ENCODE measurements at places on chromosomes 11 and 22.
A peak's percentile ranks its signal among the peaks of the same experiment; 100 is the strongest.

GRCh38 chr11:73404048-73404447 lies 27.8 kb downstream of the RELT start:
- peak; percentile 49 for DNase-seq

- no peak for DNase-seq
Measured at GRCh38 chr11:101913656-101914055, 1.2 kb upstream of the CEP126 start.

DNA sequence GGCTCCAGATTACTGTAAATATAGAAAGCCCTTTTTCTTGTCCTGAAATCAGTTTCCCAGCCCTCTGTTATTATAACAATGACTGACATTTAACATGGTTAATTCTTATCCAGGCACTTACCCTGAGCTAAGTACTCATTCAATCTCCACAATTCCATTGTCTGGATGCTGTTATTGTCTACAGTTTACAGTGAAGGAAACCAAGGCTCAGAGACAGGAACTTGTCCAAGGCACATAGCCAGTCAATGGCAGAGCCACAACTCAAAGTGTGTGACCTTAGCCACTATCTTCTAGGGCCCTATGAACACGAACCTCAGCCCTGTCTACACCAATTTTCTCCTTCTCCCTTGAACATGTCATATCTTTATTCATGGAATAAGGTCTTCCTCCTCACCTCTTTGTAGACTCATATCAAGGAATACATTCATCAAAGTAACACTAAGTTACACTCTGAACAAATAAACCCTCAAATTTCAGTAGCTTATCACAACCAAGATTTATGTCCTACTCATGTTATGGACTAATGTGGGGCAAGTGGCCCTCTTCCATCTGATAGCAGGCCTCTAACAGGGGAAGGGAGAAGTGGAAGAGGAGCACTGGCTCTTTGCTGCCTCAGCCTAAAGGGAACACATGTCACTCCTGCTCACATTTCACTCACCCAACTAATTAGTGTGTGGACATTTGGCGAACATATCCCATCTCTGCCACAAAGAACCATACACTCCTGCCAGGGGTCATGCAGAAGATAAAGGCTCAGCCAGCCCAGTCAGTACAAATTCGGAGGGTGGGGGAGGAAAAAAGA lies 39.3 kb upstream of the APLNR start:
- peak; percentile 60 for DNase-seq

DNA sequence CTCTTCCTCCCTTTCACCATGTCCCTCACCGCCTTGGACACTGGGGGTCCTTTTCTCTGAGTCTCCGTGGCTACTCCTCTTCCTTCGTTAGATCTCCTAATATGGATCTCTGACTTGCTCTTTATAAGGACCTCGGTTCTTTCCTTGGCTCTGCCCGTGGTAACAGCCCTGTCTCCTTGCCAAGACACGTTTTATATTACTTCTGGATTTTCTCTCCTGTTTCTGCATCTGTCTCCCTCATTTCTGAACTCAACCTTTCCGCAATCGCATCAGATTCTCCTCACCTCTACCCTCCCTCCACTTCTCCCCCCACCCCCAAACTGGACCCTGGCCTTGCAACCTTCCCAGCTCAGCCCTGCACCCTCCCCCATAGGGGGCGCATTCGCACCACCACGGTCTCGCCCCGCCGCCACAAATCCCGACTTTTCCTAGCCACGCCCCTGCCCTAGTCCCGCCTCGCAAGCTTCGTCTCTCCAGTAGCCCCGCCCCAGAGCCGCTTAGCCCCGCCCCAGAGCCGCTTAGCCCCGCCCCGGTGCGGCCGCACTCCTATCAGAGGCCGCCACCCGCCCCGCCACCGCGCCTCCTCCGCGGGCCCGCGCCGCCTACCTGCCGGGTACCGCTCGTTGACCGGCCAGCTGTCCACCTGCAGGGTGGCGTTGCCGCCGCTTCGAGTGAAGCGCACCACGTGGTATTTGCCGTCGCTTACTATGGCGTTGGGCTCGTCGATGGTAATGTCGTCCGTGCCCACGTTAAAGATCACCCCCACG lies 39.0 kb downstream of the SLC22A12 start:
- no peak for DNase-seq

GRCh38 chr22:45923835-45924234 lies 53.1 kb downstream of the WNT7B start:
- DNase-seq = no peak

DNA sequence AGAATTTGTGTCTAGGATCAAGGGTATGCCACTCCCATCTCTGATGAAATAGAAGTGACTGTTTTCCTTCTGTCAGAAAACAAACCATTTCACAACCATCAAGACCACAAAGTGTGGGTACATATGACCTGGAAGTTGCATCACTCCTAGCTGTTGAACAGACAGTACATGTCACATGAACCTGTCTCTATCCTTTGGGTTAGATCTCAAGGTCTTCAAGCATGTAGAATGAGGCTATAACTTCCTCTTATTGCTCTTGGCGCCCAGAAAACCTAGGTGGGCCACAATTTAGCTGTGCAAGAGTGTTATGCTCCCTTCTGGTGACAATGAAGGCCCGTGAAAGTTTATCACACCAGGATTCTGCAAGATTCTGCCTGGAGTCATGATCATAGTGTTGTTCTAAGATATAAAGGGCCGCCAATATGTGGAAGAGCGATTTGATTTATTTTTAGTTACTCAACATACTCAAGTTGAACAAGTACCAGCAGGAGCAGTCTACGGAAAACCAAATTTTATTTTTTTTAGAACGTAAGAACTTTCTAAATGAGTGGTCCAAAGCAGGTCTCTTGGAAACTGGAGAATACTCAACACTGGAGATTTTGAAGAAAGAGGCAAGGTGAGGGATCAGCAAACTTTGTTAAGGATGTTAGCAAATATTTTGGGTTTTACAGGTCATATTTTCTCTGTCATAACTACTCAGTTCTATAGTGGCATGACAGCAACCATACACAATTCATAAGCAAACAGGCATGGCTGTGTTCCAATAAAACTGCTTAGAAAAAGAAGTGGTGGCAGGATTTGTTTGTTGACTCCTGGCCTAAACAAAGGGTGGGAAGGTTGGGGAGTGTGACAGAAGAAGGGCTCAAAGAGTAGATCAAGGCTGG lies 101.8 kb downstream of the USP35 start:
- no peak for DNase-seq

- DNase-seq = peak; percentile 37
Measured at GRCh38 chr11:42901084-42901483, 410.7 kb upstream of the API5 start.

GRCh38 chr11:119297938-119298337 lies 19.0 kb downstream of the MCAM start:
- no peak for DNase-seq

- no peak for DNase-seq
Measured at GRCh38 chr11:57097149-57097548, 84.6 kb upstream of the LRRC55 start.

DNA sequence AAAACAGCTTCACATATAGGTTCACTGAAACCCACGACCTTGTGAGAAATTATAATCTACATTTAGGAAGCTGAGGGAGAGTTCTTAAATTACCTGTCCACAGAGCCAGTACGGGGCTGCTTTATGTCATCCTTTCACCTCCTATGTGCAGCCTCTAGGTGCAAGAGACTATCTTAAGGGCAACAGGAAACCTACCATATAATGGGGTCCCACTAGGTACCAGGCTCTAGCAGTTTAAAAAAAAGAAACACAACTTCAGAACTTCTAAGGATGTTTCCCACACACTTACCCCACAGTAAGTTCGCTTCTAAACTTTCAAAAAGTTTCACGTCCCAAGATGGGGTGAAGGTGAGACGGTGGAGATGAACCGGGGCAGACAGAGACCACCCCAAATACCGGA lies 573 bp downstream of the STK33 start:
- no peak for DNase-seq

DNA sequence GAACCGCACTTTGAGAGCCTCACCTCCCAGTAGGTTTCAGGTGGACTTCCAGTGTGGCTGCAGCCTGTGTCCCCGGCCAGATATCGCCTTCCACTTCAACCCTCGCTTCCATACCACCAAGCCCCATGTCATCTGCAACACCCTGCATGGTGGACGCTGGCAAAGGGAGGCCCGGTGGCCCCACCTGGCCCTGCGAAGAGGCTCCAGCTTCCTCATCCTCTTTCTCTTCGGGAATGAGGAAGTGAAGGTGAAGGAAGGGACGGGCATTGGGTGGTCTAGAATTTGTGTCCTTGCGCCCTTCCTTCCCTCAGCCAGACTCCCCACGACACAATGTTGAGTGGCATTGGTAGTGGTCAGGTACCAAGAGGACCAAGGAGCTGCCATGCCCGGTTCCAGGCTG lies 2.9 kb downstream of the LGALS12 start:
- no peak for DNase-seq

GRCh38 chr22:49657974-49658590 lies 169.6 kb downstream of the BRD1 start:
- no peak for DNase-seq

GRCh38 chr11:34730544-34731295 lies 109.8 kb downstream of the EHF start:
- DNase-seq = no peak

GRCh38 chr11:72926076-72926475 lies 111.9 kb downstream of the ATG16L2 start:
- no peak for DNase-seq

DNA sequence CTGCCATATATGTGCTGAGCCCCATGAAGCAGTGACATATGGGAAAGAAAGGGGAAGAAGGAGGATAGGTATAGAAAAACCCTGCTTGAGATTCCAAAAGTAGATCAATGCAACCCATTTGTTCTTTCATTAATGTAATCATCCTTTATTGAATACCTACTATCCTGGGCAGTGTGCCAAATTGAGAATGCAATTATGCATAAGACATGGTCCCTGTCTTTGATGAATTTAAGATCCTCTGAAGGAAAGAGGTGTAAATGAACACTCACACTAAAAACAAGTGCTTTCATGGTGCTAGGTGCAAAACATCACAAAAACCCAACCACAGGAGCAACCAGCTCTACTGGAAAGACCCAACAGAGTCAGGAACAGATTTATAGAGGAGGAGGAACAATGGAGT lies 29.7 kb downstream of the FLI1 start:
- DNase-seq = no peak

GRCh38 chr11:32101791-32102190 lies 10.9 kb downstream of the RCN1 start:
- no peak for DNase-seq

GRCh38 chr11:126385991-126386728 lies 30.7 kb downstream of the ST3GAL4 start:
- DNase-seq = no peak

DNA sequence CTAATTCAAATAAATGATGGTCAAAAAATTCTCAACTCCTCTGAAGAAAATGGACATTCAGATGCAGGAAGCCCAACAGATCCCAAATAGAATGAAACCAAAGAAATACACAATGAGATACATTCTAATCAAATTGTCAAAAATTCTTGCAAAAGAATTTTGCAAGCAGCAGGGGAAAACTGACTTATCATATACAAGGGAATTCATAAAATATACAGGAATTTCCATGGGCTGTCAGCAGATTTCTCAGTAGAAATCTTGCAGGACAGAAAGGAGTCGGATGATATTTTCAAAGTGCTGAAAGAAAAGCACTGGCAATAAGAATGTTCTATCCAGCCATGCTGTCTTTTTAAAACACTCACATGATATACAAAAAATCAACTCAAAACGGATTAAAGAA lies 194.6 kb upstream of the ZC3H12C start:
- DNase-seq = no peak

GRCh38 chr11:71563406-71563805 lies 2.0 kb upstream of the KRTAP5-10 start:
- no peak for DNase-seq

- DNase-seq = peak; percentile 22
Measured at GRCh38 chr11:5476186-5476819, 12.2 kb upstream of the OR52D1 start.

GRCh38 chr11:61012737-61013215 lies 41.3 kb downstream of the CD6 start:
- no peak for DNase-seq

DNA sequence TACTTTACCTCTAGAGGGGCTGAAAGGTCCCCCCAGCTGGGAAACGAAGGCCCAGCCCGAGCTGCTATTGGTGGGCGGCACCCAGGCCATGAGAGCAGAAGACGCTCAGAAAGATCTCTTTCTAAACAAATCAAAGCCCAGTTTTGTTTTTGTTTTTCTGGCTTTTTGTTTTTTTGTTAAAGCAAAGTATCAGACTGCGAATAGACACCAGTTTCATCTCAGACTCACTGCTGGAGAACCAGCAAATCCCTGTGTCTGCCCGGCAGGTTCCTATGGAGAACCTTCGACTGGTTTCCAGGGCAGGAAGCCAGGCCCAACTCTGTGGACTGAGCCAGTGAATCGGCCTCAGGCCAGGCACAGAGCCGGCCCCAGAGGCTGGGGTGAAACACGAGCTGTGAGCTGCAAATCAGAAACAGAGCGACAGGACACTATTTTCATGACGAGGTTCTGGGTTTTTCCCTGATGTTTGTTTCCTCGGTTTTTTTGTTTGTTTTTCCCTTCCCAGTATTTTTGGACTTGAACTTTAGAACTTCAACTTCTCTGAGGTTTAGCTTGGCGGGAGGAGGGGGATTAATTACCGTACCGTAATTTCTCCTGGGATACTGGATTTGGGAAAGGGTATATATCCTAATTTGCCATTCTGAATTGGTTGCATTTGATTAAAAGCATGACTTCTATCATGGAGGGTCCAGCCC lies 16.0 kb upstream of the B4GALNT4 start:
- no peak for DNase-seq

DNA sequence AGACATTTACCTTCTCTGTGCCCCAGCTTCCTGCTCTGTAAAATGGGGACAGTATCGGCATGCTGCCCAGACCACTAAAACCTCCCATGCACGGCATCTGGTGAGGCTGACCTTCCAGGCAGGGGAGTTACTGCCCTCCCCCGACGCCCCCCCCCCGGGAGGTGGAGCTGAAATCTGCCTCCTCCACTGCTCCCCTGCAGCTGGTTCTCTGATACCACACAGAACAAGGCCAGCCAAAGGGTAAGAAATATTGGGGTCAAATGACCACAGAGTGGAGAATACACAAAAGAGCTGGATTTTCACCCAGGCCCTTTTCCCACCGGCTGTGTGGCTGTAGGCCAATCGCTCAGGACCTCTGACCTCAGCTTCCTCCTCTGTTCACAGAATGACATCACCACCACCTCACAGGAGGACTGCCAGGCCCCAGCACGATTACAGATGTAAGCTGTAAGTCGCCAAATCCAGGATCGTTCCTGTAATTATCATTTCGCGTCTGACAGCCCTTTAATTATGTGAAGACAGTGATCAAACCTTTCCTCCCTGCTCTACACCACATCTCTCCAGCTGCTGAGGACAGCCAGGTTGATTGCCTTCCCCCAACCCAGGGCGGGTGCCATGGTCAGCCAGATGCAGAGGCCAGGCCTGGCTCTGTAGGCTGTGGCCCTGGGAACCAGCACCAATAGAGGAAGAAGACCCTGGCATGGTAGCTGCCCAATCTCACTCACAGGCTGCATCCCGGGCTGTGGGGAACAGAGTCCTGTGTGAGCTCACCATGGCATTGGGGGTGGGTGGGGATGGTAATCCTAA lies 35.7 kb upstream of the KLHL35 start:
- peak; percentile 40 for DNase-seq

GRCh38 chr22:30169002-30169401 lies 77.6 kb downstream of the LIF start:
- no peak for DNase-seq

- DNase-seq = no peak
Measured at GRCh38 chr11:116332391-116332790, 440.4 kb downstream of the BUD13 start.

- no peak for DNase-seq
Measured at GRCh38 chr11:117087446-117087845, 10.8 kb downstream of the SIK3 start.

- no peak for DNase-seq
Measured at GRCh38 chr11:59756845-59757244, 1.7 kb downstream of the STX3 start.

GRCh38 chr11:2287091-2287490 lies 14.6 kb downstream of the C11orf21 start:
- DNase-seq = no peak

Measured in SK-N-DZ (cell line).